ENCODE measurements at places on chromosomes 1 and 21. TPM values are rescaled to one million over a fixed set of nuclear protein-coding genes. Genes with fewer than 3 reads are reported as not detected.

COG2 gene
- polyA plus RNA-seq: 30.4 TPM

OR10Z1 gene
- not detected for polyA plus RNA-seq

ZNF697 gene
- polyA plus RNA-seq: not detected

ETV3L gene
- polyA plus RNA-seq: not detected

C1QB gene
- polyA plus RNA-seq: not detected

S100A4 gene
- polyA plus RNA-seq: 1,131 TPM

ELOVL1 gene
- polyA plus RNA-seq: 49.4 TPM

RIMS3 gene
- polyA plus RNA-seq: 1.0 TPM

ZMYM1 gene
- 16.3 TPM for polyA plus RNA-seq

BEND5 gene
- 13.6 TPM for polyA plus RNA-seq

RNF2 gene
- 18.5 TPM for polyA plus RNA-seq

FLG gene
- polyA plus RNA-seq: not detected

RCSD1 gene
- polyA plus RNA-seq: 121 TPM

FAAH gene
- 0.46 TPM for polyA plus RNA-seq

SLC44A5 gene
- polyA plus RNA-seq: 0.73 TPM

CFHR5 gene
- not detected for polyA plus RNA-seq

AIM2 gene
- polyA plus RNA-seq: not detected

RXRG gene
- not detected for polyA plus RNA-seq

FCGR3A gene
- 33.2 TPM for polyA plus RNA-seq

LCE3E gene
- polyA plus RNA-seq: not detected

LRRIQ3 gene
- polyA plus RNA-seq: 1.6 TPM

HECTD3 gene
- 7.2 TPM for polyA plus RNA-seq

SOD1 gene
- 623 TPM for polyA plus RNA-seq

ZNF593 gene
- 23.4 TPM for polyA plus RNA-seq

LCE3B gene
- polyA plus RNA-seq: not detected

GCSAML gene
- polyA plus RNA-seq: not detected

LCE2A gene
- not detected for polyA plus RNA-seq

SLFNL1 gene
- polyA plus RNA-seq: 0.12 TPM

F13B gene
- not detected for polyA plus RNA-seq

SYCP1 gene
- not detected for polyA plus RNA-seq

PDPN gene
- not detected for polyA plus RNA-seq

FCRL2 gene
- not detected for polyA plus RNA-seq

SKI gene
- 0.80 TPM for polyA plus RNA-seq

TEX38 gene
- polyA plus RNA-seq: not detected

SLC35F3 gene
- polyA plus RNA-seq: 0.06 TPM

TPTE gene
- polyA plus RNA-seq: not detected

INAVA gene
- not detected for polyA plus RNA-seq

REN gene
- not detected for polyA plus RNA-seq

S100A14 gene
- polyA plus RNA-seq: not detected

FAM72C gene
- polyA plus RNA-seq: not detected

ITPKB gene
- polyA plus RNA-seq: 74.3 TPM

ADGRL4 gene
- not detected for polyA plus RNA-seq

IFFO2 gene
- polyA plus RNA-seq: 4.4 TPM

OR2AK2 gene
- polyA plus RNA-seq: not detected

TDRD10 gene
- polyA plus RNA-seq: not detected

AXDND1 gene
- polyA plus RNA-seq: not detected

EFNA3 gene
- 1.3 TPM for polyA plus RNA-seq

GUCA2A gene
- not detected for polyA plus RNA-seq

All from naive thymus-derived CD8-positive, alpha-beta T cell (primary cell).